H9 (cell line): ENCODE measurements at places on chromosomes 12 and 14.
A peak's percentile ranks its signal among the peaks of the same experiment; 100 is the strongest.

DNA sequence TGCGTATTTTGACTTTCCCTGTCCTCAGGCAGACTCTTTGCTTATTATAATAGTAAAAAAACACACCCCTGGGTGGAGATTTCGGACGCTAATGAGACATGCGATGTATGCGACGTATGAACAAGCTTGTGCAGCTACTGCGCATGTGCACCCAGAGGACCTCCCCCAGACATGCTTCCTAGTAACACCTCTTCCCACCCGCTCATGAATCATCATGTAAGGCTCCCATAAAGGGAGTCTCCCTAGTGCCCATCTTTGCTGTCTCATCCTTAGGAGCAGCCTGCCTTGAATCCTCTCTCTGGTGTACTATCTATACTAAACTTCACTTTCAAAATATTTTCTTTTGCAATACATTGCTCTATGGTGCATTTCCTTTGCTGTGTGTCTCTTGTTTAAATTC, 210.1 kb downstream of the TMEM132D start:
- DNase-seq = no peak

DNA sequence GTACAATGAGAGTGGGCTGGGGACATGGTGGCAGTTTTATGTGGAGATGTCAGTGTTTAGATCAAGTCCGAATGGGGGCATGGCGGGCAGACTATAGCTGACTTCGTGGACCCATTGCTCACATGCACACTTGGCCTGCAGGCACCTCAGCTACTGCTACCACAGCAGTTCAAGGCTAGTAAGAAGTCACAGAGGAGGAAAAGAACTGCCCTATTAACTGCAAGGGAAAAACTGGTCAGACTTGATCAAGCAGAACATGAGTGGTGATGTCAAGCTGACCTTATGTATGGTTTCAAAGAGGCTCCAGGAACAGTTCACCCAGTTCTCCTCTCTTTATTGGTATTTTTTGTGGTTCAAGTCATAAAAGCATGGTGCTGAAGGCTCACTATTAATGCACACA, 30.2 kb upstream of the FRS2 start:
- DNase-seq = no peak

- DNase-seq = peak; percentile 64
Observed at GRCh38 chr12:45543887-45544286, 185.6 kb upstream of the ARID2 start.

DNA sequence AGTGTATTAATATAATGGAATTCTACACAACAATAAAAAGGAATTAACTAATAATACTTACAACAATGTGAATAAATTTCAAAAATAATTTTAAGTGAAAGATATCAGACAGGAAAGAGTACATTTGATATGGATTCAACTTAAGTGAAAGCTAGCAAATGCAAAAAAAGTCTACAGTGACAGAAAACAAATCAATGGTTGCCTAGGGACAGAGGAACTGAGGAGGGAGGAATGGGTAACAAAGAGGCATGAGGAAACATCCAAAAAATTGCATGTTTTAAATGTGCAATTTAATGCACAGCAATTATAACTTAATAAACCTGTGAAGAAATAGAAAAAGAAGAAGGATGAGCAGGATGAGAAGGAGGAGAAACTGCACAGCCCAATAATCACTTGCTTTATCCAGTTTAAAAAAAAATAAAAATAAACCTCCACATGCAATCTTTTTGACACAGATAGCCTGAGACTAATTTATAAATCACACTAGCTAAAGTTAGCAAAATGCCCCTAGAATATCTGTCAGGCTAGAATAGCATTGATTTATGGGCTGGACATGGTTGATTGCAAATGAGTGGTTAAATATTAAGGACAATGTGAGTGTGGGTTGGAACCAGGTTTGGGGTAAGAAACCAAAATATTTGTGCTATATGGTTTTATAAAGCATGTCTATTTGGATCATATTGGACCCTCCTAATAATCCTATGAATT, 1089.1 kb downstream of the TRHDE start:
- DNase-seq = no peak

GRCh38 chr12:70618371-70618770, 18.9 kb downstream of the PTPRB start:
- no peak for DNase-seq

DNA sequence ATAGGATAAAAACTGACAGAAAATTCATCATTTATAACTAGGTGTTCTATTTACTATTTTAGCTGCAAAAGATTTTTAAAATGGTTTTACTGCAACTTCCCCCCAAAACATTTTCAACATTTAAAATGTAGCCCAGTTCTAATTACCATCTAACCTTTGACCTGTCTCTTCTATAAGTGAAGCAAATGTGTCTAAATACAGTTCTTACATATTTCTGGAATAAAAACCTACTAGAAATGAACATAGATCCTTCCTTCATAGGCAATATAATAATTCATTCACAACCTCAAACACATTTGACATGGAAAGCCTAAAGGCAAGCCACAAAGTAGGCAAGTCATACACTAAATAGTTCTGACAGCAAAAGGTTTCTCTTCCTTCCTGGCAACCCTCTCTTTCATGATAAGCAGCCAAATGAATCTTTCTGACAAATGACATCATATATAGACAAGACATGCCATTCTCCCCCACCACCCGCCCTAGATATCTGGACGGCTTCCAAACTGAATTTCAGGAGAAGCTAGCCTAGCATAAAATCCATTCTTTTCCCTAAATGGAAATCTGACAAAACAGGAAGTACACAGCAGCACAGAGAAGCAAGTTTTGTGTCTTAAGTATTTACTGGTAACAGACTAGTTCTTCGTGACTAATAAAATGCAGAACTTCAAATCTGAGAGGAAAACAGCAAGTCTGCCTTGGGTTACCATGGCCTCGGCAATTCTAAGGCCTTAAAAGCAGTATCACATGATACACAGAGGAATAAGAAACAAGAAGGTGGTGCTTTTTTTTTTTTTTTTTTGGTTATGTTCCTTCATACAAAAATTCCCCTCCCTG, 17.2 kb upstream of the ARID4A start:
- no peak for DNase-seq

- DNase-seq = peak; percentile 72
Observed at GRCh38 chr14:75401361-75401760, 26.5 kb upstream of the JDP2 start.

DNA sequence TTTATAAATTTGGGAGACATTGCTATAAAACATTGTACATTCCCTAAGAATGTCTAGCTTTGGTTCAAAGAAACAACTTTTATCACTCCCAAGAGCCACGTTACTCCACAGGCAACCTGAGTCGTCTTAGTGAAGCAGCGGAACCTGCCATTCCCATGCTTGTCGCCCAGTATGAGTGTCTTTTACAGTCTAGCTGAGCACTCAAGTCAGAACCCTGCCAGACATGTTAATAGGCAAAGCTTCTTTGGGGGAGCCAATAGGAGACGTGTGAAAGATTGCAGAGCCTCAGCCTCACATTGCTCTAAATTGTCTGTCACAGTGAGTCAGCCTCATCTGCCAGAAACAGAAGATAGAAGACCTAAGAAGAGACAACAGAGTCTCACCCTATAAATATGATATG, 541.6 kb upstream of the FLRT2 start:
- DNase-seq = no peak

DNA sequence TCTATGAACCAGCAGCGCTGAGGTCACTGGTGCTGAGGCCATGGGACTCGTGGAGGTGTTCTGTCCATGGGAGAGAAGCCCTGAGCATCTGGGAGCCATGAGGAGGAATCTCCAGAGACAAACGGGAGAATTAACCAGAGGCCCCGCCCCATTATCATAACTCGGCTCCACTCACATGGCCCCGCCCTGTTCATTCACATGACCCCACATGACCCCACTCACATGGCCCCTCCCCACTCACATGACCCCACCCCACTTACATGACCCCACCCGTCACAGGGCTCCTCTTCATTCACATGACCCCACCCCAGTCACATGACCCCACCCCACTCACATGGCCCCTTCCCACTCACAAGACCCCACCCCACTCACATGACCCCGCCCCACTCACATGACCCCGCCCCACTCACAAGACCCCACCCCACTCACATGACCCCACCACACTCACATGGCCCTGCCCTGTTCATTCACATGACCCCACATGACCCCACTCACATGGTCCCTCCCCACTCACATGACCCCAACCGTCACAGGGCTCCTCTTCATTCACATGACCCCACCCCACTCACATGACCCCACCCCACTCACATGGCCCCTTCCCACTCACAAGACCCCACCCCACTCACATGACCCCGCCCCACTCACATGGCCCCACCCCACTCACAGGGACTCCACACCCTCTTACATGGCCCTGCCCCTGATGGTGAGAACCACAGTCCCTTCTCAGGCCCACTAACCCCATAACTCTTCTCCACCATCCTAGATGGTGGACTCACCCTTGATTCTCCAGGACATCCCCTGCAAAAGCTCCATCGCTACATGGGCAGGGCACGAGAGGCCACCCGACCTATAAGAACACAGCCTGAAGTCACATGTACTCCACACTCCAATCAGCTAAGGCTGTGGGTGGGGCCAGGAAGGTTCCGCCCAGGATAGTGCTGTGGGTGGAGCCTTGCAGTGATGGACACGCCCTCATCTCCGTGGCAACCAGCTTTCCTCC, 151.1 kb upstream of the SFSWAP start:
- peak; percentile 64 for DNase-seq

- no peak for DNase-seq
Observed at GRCh38 chr12:88388566-88389540, 191.4 kb downstream of the KITLG start.

GRCh38 chr12:24222968-24223367, 273.5 kb upstream of the SOX5 start:
- no peak for DNase-seq

DNA sequence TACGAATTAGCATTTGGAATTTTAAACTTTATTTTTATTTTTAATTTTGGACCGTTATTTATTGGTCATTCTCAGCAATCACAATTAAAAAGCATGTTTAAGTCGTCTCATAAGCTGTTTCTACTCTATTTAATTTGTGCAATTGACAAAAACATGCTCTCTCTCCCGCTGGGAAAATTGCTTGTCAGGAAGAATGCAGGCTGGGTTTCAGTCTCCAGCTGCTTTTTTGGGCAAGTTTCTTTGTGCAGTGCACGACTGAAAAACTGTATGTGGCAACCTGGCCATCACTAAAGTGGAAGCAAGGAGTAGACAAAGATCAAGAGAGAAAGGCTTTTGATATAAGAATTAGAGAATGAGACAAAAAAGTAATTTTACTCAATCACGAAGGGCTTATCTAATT, 941.5 kb upstream of the MDGA2 start:
- DNase-seq = no peak

DNA sequence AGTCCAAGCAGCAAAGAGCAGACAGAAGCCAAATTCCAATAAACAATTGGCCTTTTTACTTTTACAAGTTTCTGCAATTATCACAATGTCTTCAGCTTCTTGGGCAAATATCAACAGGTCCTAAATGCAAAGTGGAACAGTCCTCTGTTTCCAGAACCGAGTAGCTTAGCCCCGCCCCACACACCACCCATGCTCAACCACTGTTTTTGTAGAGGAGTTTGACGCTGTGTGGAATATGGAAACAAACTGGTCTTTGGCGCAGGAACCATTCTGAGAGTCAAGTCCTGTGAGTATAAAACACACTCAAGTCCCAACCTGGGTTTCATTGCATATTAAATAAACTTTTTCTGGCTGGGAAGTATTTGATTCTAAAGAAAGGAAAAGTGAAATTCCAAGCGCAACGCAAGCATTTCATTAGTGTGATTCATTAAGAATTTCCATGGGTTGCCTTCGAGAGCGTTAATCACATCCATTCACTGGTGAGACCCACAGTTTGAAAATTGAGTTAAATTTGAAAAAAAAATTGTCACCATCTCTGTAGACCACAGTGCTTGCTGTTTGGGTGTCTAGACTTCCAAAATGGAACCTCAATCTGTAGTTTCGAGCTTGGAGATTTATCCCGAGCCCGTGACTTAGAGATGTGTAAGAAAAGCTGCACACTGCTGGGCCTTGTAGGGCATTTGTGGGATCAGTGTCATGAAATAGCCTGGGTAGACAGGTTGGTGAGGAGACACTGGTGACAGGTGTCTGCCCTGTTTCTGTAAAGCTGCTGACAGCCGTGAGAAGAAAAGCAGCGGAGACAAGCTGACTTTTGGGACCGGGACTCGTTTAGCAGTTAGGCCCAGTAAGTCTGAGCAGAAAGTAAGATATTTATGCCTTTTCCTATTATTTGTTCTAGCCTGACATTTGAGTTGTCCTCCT, 96.1 kb downstream of the DAD1 start:
- no peak for DNase-seq

- no peak for DNase-seq
Observed at GRCh38 chr12:6330192-6330591, 11.7 kb downstream of the TNFRSF1A start.

DNA sequence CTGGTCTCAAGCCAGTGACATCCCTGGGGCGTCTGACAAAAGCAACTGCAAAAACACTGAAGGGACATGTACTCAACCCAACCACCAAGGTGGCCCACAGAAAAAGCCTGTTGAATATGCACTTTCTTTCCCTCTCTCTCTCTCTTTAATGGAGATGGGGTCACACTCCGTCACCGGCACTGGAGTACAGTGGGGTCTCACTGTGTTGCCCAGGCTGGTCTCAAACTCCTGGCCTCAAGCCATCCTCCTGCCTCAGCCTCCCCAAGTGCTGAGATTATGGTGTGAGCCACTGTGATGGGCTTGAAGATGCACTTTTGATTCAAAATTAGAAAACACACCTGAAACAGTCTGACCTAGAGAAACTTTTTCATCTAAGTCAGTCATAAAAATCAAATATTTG, 7.2 kb upstream of the CD27 start:
- DNase-seq = no peak

DNA sequence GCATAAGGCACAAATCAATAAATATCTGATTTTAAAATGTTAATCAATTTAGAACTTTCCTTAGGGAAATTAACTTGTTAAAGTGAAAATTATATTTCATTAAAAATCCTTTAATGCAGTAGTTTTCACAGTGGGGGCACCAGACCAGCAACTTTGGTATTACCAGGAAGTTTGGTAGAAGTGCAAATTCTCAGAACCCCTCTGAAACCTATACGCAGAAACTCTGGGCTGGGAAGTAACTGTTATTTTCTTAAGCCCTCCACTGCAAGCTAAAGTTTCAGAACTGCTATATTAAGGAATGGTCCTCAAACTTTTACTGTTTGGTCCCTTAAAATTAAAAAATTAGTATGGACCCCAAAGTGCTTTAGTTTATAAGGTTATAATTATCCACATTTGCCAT, 35.7 kb downstream of the GNPTAB start:
- DNase-seq = no peak

GRCh38 chr14:81260732-81261131, 40.0 kb upstream of the GTF2A1 start:
- DNase-seq = no peak

- DNase-seq = no peak
Observed at GRCh38 chr14:60684203-60684602, 34.9 kb upstream of the SIX1 start.

DNA sequence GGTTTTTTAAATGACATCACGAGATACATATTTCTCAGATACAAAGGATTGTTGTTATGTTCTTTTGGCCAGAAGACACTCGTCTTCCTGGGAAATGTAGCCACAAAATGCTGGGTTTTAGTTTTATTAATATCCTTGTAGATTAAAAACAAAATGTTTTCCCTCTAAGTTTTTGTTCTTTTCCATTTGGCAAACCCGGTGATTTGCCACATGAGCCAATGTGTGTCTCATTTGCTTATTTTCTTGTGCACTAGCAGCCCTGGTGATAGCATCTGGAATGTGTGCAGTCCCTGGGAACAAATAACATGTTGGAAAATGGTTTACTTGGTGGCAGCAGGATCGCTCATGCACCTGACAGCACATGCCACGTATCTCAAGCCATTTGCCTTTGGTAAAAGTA, 61.0 kb downstream of the HMGA2 start:
- no peak for DNase-seq
